ENCODE measurements at places on chromosomes 3 and 15. TPM values are rescaled to one million over a fixed set of nuclear protein-coding genes. Genes with fewer than 3 reads are reported as not detected.

The CACNA2D3 gene
- not detected for total RNA-seq

DNA sequence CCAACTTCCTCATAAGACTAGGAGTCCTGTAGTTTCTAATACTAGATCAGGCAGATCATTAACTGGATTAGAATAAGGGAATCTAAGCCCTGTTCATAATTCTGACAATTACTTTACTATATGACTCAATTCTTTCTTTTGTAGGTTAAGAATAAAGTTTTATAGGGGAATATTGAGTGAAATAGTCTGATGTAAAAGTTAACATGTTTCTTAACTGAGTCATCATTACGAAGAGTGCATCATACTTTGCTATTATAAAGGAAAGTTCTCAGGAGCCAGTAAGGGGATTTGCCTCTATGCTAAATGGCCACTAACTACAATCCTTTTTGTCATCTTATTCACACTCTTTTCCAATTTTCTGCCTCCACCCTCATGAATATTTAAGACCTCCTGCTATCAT lies 63.1 kb downstream of the POLQ start:
- no peak overlapping the region for H3K4me3 ChIP-seq
- no peak overlapping the region for H3K27ac ChIP-seq
- peaks cover 2% of the 10 kb centered on the region for H3K4me1 ChIP-seq
- no peaks in the 10 kb centered on the region for H3K27me3 ChIP-seq
- H3K36me3 ChIP-seq = peaks cover 32% of the 10 kb centered on the region

- no peaks in the 10 kb centered on the region for H3K27me3 ChIP-seq
- H3K27ac ChIP-seq = no peak overlapping the region
- H3K4me3 ChIP-seq = no peak overlapping the region
- H3K4me1 ChIP-seq = no peaks in the 10 kb centered on the region
- H3K36me3 ChIP-seq = no peaks in the 10 kb centered on the region
These were observed 38.2 kb upstream of the FAM3D start for GRCh38 chr3:58704745-58705144.

DNA sequence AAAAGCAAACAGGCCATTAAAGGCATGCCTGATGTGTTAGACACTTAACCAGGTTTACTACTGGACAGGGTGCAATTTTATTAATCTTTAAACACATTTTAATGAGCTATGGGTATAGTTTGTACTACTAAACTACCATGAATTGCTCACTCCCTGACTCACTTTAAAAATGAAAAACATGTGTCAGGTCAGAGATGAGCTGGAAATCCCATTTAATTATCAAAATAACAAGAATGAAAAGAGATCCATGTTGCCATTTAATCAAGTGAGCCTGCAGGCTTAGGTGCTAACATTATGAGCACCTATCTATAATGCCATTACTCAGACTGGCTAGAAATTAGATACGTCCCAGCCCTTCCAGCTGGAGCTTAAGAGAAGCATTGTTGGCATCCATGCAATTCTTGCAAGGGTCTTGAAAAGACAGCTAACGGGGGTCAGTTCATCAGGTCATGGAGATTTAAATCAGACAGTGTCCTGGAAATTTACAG lies 224.4 kb downstream of the THRB start:
- no peaks in the 10 kb centered on the region for H3K4me1 ChIP-seq
- H3K36me3 ChIP-seq = no peaks in the 10 kb centered on the region
- no peak for DNase-seq
- peaks cover 10% of the 10 kb centered on the region for H3K27me3 ChIP-seq
- H3K4me3 ChIP-seq = no peak overlapping the region
- H3K27ac ChIP-seq = no peak overlapping the region

DNA sequence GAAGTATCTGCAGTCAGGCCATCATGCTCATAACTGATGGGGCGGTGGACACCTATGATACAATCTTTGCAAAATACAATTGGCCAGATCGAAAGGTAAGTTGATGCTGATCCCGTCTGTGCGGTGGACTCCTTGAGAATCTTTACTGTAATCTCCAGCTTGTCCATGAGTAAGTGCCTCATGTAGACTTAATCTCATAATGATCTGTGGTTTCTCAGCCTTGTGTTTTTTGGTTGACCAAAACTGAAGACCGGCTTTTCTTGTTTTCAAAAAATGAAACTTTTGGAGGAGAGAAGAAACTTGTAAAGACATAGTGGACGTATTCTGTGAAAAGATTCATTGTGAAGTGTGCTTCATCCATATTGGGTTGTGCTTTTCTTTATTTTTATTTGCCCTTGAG lies 285.7 kb downstream of the LRTM1 start:
- H3K27ac ChIP-seq = no peak overlapping the region
- DNase-seq = no peak
- no peak overlapping the region for H3K4me3 ChIP-seq
- H3K36me3 ChIP-seq = no peaks in the 10 kb centered on the region
- H3K4me1 ChIP-seq = no peaks in the 10 kb centered on the region

DNA sequence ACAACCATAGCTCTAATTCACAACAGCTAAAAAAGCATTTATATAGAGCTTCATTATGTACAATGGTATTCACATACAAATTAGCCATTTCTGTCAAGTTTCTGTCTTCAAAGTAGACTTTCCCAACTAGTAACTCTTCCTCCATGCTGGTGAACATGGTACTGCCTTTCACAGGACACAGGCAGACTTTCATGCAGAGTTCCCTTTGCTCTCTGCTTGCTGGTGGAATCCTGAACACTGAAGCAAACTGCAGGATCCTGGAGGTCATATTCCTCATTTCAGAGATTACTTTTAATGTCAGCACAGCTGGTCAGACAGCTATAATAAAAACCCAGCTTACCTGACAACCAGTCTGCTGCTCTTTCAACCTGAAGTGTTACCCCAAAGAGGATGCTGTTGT lies 53.6 kb downstream of the TASOR start:
- no peaks in the 10 kb centered on the region for H3K27me3 ChIP-seq
- H3K27ac ChIP-seq = peak overlapping the region; percentile 58
- no peak overlapping the region for H3K4me3 ChIP-seq
- no peak for DNase-seq
- peaks cover 2% of the 10 kb centered on the region for H3K4me1 ChIP-seq

GRCh38 chr15:27702581-27702980 lies 396.5 kb downstream of the OCA2 start:
- no peak overlapping the region for H3K4me3 ChIP-seq
- no peak for DNase-seq
- no peaks in the 10 kb centered on the region for H3K36me3 ChIP-seq
- H3K27ac ChIP-seq = no peak overlapping the region
- no peaks in the 10 kb centered on the region for H3K4me1 ChIP-seq
- no peaks in the 10 kb centered on the region for H3K27me3 ChIP-seq

GRCh38 chr3:102307442-102307841 lies 127.4 kb upstream of the ZPLD1 start:
- no peak overlapping the region for H3K4me3 ChIP-seq
- H3K4me1 ChIP-seq = no peaks in the 10 kb centered on the region
- no peaks in the 10 kb centered on the region for H3K36me3 ChIP-seq
- H3K27me3 ChIP-seq = peaks cover 11% of the 10 kb centered on the region
- no peak overlapping the region for H3K27ac ChIP-seq
- DNase-seq = no peak
